ENCODE measurements at places on chromosomes 2 and 18.

GRCh38 chr2:227717687-227718567 lies at the start of gene SLC19A3:
Gene SLC19A3 (minus strand): TSS chr2:227718028. CDS start chr2:227702318, 15,710 bp downstream.
- peak; percentile 53 for DNase-seq

- DNase-seq = no peak
Measured at GRCh38 chr2:141871913-141872634, 258.7 kb downstream of the LRP1B start.

GRCh38 chr2:73013936-73014335 lies 57.6 kb downstream of the SFXN5 start:
- no peak for DNase-seq

- DNase-seq = no peak
Measured at GRCh38 chr2:215841175-215841816, 172.1 kb downstream of the MREG start.

- no peak for DNase-seq
Measured at GRCh38 chr2:39667104-39667885, 1.6 kb downstream of the TMEM178A start.

GRCh38 chr2:236997069-236997715 lies 88.5 kb upstream of the COPS8 start:
- DNase-seq = no peak

DNA sequence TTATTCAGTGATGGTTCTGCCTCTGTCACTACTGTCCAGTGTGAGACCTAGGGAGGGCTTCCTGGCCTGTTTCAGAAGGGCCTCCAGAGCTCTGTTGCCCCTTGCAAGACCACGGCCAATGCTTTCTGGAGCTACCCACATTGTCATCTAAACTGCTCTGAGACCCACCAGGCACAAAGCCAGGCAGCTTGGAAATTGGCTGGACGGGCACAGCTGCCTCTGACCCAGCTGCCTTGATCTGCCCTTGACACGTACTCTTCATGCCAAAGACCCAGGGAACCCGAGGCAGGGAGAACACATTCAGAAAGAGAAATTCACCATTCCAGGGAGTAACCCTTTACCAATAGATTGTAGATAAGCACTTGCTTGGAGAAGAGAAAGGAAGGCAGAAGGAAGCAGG lies 183.7 kb upstream of the SIX2 start:
- no peak for DNase-seq

GRCh38 chr2:116810645-116811044 lies 1003.8 kb upstream of the DDX18 start:
- no peak for DNase-seq

DNA sequence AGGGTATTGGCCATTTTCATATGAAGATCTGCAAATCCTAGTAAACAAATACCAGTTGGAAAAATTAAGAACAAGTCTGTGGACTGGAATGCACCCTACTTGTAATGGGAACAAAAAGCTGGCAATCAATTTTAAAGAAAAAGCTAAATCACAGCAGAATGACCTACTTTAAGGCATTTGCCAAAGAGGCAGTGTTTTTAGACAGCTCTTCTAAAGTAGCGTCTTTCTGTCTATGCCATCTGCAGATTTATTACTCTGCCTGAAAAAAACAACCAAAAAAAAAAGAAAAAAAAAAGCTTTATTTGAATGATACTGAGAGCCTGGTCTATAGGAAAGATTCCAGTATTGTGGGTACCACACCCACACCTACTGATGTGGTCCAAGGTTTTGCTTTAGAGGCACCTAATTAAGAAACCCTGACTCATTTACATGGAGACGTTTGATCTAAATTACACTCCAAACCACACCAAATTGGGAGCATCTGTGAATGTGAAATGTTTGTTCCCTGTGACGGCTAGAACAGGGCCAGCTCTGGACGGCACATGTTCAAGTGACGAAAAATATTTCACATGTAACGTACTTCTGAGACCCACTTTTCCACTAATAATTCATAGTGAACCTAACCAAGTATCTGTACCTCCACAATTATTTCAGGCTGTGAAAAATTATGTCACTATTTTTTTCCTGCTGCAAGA lies 597.1 kb downstream of the ARHGAP15 start:
- DNase-seq = no peak

GRCh38 chr2:201347138-201347537 lies 10.0 kb downstream of the FLACC1 start:
- DNase-seq = no peak

DNA sequence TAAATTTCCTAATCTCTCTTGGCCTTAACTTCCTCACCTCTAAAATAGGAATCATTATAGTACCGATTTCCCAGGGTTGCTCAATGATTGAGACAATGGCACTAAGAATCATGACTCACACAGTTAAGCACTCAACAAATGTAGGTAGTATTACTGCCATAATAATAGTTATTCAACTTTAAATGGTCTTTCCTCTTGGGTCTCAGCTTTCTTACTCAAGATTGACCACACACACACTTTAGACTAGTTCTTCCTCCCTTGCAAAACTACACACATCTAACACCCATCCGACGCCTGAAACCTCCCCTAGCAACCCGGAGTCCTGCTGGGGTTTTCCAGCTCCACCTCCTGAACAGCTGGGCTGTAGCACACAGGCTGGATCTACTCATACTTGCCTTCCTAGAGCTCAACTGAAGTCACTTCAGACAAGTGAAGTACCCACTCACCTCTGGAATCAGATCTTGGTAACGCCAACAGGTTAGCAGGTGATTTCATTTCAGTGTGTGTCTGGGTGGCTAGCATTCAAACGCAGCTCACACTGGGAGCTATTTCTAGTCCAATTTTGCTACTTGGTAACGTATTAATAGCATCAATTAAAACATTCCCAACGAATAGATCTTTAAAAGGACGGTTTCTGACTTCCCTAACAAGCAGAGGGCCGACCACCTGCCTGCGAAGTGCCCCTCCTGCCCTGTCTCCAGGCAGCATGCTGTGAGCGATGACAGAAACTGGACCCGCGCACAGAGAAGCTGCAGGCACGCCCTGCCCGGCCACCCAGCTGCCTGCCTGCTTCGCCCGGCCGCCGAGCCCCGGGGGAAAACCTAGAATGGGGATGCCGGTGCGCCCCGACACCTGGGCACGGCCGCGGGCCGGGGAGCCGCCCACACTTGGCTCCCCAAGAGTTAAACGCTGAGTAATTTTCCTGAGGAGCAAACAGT lies 1.1 kb downstream of the UXS1 start:
- peak; percentile 75 for DNase-seq

DNA sequence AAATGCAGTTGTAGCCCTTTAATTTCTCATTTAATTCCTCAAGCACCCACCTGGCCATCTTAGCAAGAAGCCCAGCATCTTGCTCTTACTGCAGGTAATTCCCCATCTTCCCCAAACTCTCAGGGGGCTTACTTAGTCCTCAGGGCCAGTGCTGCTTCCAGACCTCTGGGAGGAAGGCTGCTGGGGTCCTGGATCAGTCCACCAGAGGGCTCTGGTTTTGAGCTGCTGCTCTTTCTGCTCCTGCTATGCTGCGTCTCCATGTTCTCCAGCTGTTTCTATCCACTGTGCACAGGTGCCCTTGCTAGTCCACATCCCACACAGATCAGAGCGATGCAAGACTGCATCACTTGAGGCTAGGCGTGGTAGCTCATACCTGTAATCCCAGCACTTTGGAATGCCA lies 34.5 kb upstream of the TMEM87B start:
- no peak for DNase-seq

GRCh38 chr2:205746420-205746785 lies 64.1 kb downstream of the NRP2 start:
- no peak for DNase-seq

DNA sequence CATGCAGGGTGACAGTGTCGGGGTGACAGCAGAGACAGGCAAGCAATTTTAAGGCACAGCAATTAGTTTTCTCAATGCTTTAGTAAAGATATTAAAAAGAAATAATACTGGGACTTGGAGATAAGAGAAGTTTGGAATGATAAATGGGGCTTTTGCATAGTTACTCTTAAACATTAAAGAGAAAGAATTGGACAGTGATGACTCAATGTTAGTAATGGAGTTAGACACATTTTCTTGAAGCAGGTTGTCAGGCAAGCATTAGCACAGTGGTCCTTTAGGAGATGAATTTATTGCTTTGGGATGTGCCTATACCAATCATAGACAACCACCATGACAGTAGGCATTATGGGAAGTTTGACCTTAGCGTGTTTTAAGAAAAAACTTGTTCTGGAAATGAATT lies 228.3 kb upstream of the RAB12 start:
- no peak for DNase-seq

DNA sequence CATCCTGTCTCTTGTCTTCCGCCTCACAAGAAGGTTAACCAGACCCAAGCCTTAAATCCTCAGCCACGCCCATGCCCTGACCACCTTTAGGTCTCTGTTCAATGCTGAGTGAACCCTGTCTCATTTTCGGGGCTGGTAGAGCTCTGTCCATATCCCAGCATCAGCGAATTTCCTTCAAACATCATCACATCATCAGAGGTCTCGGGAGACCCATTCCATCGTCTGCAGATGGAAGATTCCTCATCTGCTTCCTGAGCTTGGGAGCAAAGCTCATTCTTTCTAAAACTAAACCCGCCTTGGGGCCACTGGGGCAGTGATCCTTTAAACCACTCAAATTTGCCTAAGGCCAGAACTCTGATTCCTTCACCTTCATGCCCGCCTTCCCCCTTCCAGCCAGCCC lies 173.7 kb downstream of the TTC32 start:
- DNase-seq = no peak

DNA sequence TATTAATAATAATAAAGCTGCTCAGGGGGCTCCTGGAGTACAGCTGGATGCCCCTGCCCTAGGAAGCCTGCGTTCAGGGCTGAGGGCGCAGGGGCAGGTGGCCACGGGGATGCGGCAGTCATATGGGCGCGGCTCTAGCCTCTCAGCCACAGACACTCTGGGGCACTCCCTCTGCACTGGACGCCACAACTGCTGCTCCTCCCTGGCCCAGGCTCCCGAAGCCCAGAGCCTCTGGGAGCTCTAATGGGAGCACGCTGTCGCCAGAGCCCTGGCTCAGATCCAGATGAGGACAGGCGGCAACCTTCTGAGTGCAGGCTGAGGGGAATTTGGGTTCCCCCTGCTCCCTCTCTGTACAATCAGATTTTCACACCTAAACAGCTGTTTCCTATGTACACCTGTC lies 93.6 kb downstream of the MTCL1 start:
- no peak for DNase-seq

DNA sequence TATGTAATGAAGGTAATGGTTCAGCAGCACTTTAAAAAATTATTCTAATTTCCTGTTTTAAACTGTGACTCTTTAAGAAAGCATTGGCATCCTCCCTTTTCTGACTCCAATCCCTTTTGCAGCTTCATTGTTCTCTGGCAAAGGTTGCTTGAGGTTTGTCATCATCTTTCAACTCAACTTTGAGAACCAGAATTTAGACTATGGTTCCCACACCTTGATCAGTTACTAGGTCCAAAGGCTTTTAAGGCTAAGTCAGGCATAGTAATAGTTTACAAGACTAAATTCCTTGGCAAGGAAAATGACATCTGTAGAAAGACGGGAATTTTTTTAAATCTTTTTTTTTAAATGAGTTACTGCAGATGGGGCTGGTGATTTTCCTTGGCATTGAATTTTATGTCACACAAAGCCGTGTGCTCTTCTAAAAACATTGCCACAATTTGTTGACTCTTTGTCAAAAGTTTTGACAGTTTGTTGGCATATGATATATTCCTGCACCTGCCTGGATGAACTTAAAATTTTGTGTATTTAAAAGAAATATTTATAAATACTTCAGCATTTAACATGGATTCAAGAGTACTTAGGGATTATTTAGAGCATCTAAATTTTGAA lies 451.0 kb downstream of the MEIS1 start:
- DNase-seq = no peak

DNA sequence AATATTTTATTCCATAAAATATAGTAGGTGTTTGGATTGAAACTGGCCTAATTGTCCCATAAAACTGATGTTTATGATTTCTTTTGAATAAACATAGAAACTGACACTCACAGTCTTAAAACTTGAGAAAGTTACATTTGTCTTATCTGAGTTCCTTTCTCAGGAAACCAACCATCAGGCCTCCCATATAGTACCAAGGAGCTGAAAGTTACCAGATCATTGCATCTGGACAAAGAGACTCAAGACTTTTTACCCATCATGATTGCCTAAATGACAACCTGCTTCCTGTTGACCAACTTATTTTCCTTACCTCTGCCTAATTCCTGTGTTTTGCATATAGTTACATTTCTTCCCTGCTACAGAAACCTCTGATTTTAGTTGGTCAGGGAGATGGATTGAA lies 137.0 kb upstream of the XPO1 start:
- no peak for DNase-seq

DNA sequence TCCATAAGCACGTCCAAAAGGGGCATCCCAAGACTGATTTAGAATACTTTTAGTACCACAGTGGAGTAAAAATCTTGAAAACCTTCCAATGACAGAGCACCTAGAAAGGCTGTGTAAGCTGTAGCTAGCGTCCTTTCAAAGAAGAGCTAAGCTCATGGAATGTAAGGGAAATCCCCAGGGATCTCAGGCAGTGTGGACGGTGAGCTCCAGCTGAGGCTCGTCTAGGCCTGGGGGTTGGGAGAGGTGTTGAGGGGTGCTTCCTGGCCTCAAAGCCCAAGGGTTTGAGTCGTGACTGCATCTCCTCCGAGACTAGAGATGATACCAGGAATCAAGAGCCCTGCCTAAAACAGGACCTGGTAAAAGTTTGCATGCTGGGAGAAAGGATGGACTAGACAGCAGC lies 7.6 kb downstream of the CTIF start:
- DNase-seq = peak; percentile 63

- DNase-seq = no peak
Measured at GRCh38 chr2:133045787-133046186, 375.8 kb upstream of the LYPD1 start.

Measured in fibroblast of skin of left quadriceps (primary cell).